CD4-positive, alpha-beta T cell treated with Interleukin-12 subunit alpha and Interleukin-12 subunit beta, for 1 hour (primary cell): ENCODE measurements at places on chromosomes 7 and 10.
A peak's percentile ranks its signal among the peaks of the same experiment; 100 is the strongest.

DNA sequence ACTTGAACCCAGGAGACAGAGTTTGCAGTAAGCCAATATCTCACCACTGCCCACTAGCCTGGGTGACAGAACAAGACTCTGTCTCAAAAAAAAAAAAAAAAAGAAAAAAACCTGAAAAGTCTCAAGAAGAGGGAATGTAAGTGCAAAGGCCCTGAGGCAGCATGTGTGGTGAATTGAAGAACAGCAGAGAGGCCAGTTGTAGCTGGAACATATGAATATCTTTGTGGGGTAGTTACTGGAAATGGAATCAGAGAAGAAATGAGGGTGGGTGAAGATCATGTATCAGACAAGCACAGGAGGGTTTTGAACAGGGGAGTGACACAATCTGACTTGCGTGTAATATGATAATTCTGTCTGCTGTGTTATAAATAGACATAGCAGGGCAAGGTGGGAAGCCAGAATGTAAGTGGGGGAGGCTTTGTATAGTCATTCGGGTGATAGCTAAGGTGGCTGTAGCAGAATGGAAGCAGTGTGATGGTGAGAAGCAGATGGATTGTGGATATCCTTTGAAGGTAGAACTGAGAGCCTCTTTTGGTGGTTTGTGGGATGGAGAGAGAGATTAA, 45.3 kb upstream of the ITGA8 start:
- no peak for DNase-seq

GRCh38 chr10:24136070-24136469, 72.9 kb upstream of the KIAA1217 start:
- no peak for DNase-seq

DNA sequence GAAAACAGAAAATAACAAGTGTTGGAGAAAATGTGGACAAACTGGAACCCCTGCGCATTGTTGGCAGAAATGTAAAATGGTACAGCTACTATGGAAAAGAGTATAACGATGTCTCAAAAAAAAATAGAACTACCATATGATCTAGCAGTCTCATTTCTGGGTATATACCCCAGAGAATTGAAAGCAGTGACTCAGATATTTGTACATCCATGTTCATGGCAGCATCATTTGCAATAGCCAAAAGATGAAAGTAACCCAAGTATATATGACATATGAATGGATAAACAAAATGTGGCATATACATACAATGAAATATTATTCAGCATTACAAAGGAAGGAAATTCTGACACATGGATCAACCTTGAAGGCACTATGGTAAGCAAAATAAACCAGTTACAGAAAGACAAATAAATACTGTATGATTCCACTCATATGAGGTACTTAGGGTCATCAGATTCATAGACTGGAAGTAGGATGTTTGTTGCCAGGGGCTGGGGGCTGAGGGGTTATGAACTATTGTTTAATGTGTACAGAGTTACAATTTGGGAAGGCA, 4.9 kb downstream of the NRCAM start:
- no peak for DNase-seq

- DNase-seq: no peak
Observed at GRCh38 chr10:71209731-71210541, 2.4 kb upstream of the UNC5B start.

GRCh38 chr10:62057359-62057758, 155.9 kb downstream of the ARID5B start:
- no peak for DNase-seq

- peak; percentile 18 for DNase-seq
Observed at GRCh38 chr7:36440880-36441279, 51.2 kb downstream of the ANLN start.

DNA sequence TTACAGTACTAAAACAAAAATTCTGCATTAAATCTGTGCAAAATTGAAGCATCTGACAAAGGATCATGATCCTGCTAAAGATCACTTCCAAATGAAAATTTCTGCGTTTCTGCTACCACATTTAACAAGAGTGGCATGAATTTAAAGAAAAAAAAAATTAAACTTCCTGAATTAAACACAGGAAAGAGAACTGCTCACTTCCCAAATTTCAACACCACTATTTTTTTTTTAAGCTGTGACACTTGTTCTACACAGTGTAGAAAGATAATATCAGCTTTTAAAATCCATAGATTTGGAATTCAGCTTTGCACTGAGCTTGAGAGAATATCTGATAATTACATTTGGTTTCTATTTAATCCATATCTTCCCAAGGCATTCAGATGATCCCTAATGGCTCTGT, 73.6 kb downstream of the EPC1 start:
- no peak for DNase-seq

DNA sequence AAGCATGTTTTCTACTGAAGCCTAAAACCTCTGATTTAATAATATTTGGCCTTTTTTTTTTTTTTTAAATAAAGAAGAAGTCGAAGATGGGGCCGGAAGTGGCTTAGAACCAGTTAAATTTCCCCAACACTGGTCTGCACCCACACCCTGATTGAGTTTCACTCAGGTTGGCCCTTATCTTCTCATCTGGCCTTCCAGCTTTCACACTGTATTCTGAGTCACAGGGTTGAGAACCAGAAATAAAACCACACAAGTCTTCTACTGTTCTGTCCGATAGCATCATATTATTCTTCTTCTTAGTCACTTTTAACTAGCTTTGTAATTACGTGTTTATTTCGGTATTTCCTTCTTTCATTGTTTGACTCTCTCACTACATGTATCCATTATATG, 9.9 kb downstream of the ZNF365 start:
- DNase-seq: peak; percentile 84

GRCh38 chr7:37942934-37943610, 22.6 kb downstream of the EPDR1 start:
- no peak for DNase-seq

DNA sequence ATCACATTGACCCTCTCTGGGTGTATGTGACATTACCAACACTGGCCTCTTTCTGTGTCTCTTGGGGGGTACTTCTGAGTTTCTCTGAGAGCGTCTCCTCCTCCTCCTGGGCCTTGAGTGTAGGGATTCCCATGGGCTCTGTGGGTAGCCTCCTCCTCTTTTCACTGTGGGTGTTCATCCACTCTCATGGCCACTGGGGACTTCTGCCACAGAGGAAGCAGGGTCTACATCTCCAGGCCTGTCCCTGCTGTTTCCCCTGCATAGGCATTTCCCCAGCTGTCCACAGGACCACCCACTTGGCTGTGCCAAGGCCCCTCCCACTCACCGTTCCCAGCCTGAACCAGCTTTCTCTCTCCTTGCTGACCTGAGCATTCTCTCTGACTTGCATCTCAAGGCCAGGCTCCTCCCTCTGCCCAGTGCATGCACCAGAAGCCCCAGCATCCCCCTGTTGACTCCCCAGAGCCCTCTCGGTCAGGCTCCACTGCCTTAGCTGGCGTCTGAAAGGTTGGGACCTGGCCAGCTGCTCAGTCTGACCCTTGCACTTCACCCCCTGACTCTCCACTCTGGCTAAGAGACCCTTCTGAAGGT, 487.6 kb downstream of the GLRX3 start:
- DNase-seq: no peak

GRCh38 chr10:121187391-121187790, 336.2 kb downstream of the WDR11 start:
- DNase-seq: no peak

DNA sequence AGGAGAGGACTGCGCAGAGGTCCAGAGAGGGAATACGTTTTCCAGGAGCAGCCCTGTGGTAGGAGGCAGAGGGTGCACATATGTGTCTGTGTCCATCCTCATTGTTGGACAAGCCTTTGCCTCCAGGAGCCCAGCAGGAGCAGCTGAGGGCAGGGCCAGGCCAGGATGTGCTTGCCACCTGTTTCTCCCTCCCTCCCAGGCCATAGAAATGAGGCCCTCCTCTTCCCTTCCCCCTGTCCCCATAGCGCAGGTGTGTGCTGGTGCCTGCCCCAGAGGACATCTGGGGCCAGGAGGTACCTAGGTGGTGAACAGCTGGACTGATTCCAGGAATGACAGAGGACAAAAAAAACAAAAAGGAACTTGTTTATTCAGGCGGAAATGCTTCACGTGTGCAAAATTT, 10.5 kb upstream of the CXCL12 start:
- DNase-seq: no peak

GRCh38 chr7:33452805-33453502, 323.6 kb downstream of the BBS9 start:
- no peak for DNase-seq

DNA sequence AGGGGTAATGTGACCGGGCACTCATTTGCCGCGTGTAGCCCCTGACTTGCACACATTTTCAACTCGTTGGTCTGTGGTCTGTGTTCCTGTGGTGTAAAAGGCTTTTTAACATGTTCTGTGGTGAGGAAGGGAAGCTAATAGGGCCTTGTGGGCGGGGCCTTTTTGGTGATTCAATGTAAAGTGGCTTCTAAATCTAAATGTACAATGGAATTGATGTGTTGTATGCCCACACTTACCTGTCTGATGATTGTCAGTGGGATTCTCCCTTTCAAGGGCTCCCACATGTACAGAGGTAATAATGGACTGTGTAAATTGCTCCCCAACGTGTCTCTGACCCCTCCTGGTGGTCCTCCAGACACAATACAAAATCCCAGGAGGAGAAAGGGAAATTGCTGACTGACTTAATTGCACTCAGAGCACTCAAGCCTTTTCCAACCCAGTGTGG, 43.1 kb upstream of the GATAD1 start:
- DNase-seq: peak; percentile 28

DNA sequence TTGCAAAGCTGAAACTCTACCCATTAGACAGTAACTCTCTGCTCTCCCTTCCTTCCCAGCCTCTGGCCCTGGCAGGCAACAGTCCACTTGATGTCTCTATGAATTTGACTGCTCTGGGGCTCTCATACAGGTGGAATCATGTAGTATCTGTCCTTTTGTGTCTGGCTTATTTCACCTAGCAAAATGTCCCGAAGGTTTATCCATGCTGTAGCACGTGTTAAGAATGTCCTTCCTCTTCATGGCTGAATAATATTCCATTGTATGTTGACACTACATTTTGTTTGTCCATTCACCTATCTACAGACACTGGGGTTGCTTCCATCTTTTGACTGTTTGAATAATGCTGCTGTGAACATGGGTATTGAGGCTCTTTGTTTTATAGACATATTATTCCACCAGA, 128.9 kb downstream of the EGFR start:
- DNase-seq: no peak

- no peak for DNase-seq
Observed at GRCh38 chr10:78783753-78784152, 285.0 kb upstream of the ZMIZ1 start.

GRCh38 chr10:133401981-133402725, 8.2 kb downstream of the MTG1 start:
- DNase-seq: no peak

GRCh38 chr7:98066934-98067507, 39.6 kb upstream of the LMTK2 start:
- no peak for DNase-seq

GRCh38 chr7:5388273-5388901, 35.2 kb downstream of the TNRC18 start:
- DNase-seq: no peak

- no peak for DNase-seq
Observed at GRCh38 chr10:102312683-102313082, 67.4 kb downstream of the GBF1 start.

DNA sequence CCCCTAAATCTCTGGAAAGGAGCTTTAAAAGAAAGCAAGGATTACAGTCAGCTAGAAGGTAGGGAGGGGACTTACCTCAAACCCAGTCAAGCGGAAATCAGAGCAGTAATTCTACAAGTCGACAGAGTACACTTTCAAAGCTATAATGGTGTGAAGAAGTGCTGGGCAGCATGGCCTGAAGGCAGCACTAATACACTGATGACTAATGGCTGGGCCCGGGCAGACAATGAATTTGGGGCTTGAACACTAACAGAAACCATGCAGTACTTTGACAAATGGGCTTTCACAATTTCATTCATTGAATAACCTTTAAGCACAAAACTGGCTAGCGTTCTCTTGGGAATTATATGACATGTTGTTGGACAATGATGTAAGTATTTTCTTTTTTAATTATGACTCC, 4.7 kb downstream of the GLI3 start:
- no peak for DNase-seq

- DNase-seq: no peak
Observed at GRCh38 chr7:29139796-29140195, 6.5 kb downstream of the CPVL start.

GRCh38 chr7:42345478-42346299, 108.7 kb upstream of the GLI3 start:
- no peak for DNase-seq

DNA sequence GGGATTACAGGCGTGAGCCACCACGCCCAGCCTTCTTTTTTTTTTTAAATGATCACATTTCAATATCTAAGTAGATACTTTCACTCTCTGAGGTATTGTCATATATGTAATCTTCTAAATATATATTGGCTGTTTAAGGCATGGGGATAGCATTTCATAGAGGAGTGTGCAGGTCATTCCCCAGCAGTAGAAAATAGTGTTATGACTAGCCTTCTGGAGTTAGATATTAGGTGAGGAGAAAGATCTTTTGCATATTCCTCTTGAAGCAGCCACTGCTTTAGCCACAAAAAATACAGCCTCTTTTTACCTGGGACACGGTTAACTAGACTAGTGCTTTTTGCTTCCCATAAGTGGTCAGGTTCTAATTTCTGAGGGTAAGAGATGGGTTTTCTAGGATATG, 28.9 kb downstream of the ADD3 start:
- DNase-seq: no peak

- no peak for DNase-seq
Observed at GRCh38 chr10:111209692-111210091, 132.9 kb downstream of the ADRA2A start.

GRCh38 chr10:76738991-76739390, 898.6 kb downstream of the KCNMA1 start:
- no peak for DNase-seq

DNA sequence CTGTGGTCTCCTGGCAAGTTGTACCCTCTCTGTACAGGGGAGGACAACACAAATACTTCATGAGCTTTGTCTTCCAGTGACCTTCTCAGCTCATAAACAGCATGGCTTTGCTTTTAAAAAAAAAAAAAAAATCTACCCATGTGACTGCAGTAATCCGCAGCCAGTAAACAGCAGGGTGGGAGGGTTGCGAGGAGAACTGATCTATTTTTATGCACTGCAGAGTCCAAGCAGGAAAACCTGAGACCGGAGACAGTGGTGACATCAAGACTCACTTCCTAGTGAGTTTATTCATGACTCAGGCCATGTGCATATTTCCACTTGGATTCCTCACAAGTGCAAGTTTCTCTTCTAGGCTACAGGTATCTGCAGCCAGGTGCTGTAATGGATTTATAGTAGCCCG, 127.9 kb downstream of the NRF1 start:
- no peak for DNase-seq

DNA sequence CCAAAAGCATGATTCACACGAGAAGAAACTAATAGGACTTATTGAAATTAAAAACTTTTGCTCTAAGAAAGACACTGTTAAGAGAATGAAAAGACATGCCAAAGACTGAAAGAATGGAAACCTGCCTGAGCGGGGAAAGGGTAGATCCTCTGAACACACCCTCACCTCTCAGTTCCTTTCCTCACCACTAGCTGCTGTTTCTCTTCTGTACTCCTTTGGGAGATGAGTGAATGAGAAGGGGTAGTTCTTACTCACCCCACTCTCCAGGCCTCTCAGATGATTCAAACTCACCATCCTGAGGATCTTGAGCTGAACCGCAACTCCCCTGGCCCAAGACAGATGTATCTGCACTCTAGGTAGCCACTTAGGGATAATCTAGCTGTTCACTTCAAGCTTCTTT, 41.9 kb downstream of the IQUB start:
- DNase-seq: no peak

- DNase-seq: no peak
Observed at GRCh38 chr10:69884686-69885085, 83.0 kb downstream of the COL13A1 start.

GRCh38 chr10:895324-895723, 36.2 kb downstream of the LARP4B start:
- DNase-seq: no peak
